NCI-H1417 (cell line): ENCODE measurements at places on chromosomes 7 and 10.
A peak's percentile ranks its signal among the peaks of the same experiment; 100 is the strongest.

DNA sequence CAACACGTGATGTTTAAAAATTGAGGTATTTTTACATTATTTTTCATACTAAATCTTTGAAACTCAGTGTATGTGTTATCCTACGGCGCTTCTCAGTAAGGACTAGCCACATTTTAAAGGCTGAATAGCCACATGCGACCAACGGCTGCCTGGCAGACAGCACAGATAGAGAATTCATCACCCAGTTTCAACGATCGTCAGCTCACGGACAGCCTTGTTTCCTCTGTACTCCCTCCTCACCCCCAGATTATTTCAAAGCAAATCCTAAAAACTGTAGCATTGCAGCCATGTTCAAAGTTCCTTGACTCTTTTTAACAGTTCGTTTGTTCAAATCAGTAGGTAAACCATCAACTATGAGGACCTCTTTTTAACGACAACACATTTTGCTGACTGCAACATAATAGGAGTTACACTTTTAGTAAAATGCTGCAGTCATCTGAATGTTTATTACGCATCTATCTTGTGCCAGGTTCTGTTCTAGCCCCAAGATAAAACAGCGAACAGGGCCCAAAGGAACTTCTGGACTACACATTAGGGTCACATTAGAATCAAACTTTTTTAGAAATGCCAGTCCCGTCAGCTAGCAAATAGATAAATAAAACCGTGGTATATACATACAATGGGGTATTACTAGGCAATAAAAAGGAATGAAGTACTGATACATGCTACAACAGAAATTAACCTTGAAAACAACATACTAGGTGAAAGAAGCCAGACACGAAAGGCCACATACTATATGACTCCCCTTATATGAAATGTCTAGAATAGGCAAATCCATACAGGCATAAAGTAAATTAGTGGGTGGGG, 5.7 kb downstream of the OSBPL3 start:
- DNase-seq: no peak

GRCh38 chr10:7734821-7735220, 31.7 kb downstream of the ITIH2 start:
- no peak for DNase-seq

- no peak for DNase-seq
Observed at GRCh38 chr7:19235680-19236079, 90.5 kb upstream of the FERD3L start.

DNA sequence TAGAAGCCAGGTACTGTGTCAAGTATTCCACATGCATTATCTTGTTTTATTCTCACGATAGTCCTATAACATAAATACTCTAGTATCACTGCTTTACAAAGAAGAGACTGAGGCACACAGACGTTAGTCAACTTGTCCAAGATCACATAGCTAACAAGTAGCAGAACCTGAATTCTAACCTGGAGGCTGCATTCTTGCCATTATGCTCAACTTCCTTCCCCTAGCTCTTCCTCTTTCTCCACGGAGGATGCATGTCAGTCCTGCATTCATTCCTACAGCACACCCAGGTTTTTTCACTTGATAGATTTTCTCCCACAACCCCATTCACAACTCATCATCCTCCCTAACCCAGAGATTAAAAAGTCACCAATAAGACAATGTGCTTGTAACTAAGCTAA, 388.5 kb upstream of the NFE2L3 start:
- DNase-seq: no peak

GRCh38 chr10:71516890-71517289, 120.2 kb downstream of the CDH23 start:
- no peak for DNase-seq

GRCh38 chr10:77889277-77889903, 37.2 kb downstream of the DLG5 start:
- DNase-seq: peak; percentile 56

DNA sequence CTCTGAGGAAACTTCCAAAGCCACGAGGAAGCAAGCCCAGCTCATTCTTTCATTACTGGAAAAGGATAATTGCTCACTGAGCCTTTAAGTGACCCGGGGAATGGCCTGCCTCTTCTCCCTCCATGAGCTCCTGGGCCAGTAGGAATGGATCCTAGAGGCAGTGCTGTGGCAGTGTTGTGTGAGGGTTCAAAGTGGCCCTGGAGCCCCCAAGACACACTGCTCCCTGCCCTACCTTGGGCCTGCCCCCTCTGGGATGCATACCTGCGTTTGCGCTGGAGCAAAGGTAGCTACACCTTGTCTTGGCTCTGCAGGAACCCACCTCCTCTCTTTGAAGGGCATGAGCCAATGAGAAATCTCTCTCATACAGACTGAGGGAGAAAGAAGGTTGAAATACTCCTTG, 115.8 kb upstream of the ANLN start:
- no peak for DNase-seq
